ENCODE measurements at places on chromosomes 5 and 9.

DNA sequence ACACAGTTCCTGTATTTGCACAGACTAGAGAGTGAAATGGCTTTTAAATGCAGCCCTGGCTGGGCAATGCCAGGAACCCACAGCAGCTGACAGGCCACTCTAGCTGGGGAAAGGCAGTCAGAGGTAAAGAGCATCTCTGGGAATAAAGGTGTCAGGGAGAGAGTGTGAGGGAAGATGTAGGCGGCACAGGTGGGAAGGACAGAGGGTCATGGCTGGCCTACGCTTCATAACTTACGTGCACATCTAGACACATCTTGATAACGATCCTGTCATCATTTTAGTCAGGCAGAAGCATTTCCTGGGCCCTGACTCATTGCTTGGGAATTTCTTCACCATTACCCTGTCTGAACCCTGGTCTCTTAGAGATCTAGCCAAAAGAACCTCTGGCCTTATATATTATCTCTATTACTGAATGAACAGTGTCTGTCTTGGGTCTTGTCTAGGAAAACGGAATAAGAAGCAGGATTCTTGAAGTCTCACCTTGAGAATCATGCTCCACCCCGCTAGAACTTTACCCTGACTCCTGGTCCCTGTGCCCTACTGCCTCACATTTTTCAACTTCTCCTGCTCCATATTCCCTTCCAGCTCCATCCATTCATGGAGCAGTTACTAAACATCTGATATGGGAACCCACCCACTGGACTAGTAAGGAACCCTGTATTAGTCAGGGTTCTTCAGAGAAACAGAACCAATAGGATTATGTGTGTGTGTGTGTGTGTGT lies 106.4 kb upstream of the ELL2 start:
- no peak for DNase-seq

- DNase-seq, result no peak
Observed at GRCh38 chr5:174315871-174316270, 270.4 kb downstream of the NSG2 start.

GRCh38 chr9:86721843-86722705 lies 225.2 kb downstream of the GAS1 start:
- no peak for DNase-seq

DNA sequence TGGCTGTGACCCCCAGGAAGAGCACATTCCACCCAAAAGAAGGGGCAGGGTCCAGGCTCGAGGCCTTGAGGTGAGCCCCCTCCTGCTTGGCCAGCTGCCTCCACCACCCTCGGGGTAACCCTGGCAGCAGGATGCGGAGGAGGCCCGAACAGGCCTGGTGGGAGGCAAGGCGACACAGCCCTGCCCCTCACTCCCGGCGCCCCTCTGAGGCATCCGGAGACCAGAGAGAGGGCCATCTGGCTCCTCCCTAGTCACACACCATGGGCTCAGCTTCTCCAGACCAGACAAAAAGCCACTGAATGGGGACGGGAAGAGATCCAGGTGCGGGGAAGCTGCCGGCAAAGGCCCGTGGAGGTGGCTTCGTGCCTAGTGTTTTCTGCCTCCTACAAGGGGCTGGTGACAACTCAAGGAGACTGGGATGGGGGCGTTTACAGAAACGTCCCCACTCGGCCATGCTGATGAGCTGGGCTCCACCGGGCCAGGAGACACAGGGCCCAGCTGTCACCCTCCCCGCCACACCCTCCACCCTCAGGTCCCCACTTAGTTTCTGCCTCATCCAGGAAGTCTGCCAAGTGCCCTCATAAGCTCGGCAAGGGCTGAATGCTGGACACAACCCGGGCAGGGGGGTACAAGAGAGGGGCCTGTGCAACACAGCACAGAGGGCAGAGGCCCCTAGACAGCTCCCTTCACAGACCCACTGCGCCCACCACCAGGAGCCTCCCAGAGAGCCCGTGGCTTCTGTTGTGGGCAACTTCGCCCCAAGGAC lies 41.9 kb downstream of the NACC2 start:
- DNase-seq, result no peak

- no peak for DNase-seq
Observed at GRCh38 chr9:127910613-127911205, 6.1 kb downstream of the ST6GALNAC4 start.

DNA sequence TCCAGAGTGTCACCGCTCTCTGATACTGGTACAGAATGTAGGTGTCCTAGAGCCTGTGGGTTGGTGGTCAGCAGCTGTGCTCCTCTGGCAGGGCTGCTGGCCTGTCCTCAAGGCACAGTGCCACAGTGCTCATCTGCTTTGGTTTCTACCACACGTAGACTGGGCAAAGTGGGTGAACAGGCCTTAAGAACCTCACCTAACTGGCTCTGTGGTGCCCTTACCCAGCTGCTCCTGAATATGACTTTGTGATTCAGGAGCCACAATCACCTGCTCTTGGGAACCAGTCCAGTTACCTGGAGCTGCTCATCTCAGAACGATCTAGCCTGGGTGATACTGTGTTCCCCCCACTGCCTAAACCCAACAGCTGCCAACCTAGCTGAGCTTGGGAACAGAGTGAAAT lies 6.4 kb downstream of the NOP16 start:
- DNase-seq, result no peak

- no peak for DNase-seq
Observed at GRCh38 chr9:68609901-68610415, 69.3 kb upstream of the TMEM252 start.

DNA sequence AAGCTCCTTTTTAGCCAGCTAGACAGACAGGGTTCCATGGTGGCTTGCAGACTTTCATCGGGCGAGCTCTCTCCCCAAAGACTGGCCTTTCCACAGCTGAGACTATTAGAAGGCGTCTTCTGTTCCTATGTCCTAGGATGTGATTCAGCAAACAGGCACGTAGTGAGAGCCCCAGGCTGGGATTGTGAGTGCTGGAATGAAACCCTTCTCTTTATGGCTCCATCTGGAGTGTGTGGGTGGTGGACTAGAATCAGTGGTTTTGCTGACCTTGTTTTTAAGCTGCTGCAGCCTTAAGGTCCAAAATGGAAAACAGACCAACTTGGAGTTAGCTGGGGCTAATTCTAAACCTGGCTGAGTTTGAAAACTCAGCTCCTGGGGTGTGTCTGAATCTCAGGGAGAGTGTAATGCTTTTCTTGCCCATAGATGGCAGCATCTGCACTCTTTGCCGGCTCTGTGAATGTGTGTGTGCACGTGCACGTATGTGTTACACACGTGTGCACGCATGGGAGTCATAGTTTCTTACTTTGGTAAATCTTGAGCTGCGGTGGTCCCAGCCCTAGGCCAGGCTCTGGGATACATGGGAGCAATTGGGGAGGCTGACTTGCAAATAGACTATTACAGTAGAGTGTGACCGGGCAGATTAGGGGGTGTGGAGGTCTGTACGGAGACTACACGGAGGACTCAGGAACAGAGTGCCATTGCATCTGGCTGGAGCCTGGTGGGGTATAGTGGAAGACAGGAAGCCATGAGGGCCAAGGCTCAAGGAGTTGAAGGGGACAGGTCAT lies 10.7 kb downstream of the GSN start:
- no peak for DNase-seq

DNA sequence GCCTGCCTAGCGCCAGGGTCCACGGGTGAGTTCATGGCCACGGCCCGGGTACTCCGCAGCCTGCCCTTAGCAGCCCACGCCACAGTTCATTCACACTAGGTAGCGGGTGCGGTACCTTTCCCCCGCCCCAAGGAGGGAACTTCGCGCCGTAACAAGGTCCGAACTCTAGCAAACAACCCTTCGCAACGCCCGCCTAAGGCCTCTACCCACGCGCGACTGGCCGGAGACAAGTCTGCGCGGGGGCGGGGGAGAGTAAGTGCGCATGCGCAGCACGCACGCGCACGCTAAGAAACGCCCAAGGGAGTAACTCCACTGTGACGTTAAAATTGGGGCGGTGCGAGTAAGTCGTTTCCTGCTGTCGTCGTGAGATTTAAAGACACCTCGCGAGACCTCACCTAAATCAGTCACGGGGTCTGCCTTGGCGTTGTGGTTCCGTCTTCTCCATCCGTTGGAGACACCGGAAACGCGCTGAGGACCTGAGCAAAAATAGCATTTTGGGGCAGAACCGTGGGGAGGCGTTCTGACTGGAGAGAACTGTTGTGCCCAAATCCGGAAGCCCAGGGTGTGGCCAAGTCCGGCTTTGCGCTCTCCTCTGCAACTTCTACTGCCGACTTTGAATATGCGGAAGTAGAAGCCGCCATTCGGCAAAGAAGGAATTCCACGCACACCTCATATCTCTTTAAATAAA lies at the start of gene RAPGEF6:
Gene RAPGEF6 (minus strand): TSS at position 234 of the 688 bp plus-strand sequence. CDS start 199 bp downstream, at position 35.
- DNase-seq, result peak; percentile 93

- DNase-seq, result no peak
Observed at GRCh38 chr9:27110181-27110580, 1.2 kb downstream of the TEK start.

GRCh38 chr5:130692770-130693169 lies 472.3 kb downstream of the HINT1 start:
- DNase-seq, result no peak

GRCh38 chr5:173317852-173318251 lies 10.4 kb downstream of the STC2 start:
- DNase-seq, result no peak

DNA sequence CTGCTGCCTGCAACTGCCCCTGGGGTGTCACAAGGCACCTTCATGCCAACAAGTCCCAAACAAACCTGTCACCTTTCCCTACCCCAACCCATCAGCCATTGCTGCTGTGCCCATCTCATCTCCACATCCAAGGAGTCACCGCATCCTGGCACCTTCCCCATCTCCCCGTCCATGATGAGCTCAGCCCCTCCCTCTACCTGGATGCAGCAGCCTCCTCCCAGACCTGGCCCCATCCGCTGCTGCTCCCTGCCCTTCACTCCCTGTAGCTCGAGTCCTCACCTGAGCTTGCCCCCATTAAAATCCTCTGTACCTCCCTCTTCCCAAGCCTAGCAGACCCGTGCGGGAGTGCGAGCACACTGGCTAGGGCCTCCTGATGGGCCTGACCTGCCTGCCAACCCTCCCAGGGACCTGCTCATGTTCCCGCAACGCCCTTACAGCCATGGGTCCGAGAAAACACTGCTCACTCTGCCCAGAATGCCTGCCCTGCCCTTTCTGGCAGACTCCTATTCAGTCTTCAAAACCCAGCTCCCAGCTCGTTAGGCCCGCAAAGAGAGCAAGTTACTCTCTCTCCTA lies 110.6 kb downstream of the ADAMTS2 start:
- DNase-seq, result no peak

DNA sequence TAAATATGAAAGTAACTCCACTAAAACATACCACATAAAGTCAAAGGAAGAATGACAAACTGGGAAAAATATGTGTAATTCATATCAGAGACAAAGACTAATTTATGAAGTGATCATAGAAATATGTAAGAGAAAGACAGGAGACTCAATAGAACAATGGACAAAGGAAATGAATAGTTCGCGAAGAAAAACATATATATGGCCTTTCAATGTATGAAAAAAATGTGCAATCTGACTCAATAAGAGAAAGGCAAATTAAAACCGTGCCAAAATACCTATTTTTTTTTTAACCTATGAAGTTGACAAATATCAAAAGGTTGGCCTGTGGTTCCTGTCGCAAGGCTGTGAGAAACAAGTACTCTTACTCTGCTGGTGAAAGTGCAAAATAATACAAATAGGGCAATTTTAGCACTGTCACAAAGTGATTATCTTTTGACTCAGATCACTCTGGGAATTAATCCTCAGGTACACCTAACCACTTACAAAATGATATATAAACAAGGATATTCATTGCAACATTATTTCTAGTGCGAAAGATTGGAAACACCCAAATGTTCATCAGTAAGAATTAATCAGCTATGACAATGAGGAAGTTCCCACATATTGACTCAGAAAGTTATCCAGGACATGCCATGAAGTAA lies 3.7 kb downstream of the C9 start:
- no peak for DNase-seq

- DNase-seq, result no peak
Observed at GRCh38 chr5:31757806-31758205, 118.9 kb downstream of the PDZD2 start.

GRCh38 chr9:114271556-114272510 lies 51.1 kb upstream of the ORM1 start:
- no peak for DNase-seq

GRCh38 chr5:75617736-75618352 lies 6.6 kb downstream of the ANKDD1B start:
- DNase-seq, result no peak

DNA sequence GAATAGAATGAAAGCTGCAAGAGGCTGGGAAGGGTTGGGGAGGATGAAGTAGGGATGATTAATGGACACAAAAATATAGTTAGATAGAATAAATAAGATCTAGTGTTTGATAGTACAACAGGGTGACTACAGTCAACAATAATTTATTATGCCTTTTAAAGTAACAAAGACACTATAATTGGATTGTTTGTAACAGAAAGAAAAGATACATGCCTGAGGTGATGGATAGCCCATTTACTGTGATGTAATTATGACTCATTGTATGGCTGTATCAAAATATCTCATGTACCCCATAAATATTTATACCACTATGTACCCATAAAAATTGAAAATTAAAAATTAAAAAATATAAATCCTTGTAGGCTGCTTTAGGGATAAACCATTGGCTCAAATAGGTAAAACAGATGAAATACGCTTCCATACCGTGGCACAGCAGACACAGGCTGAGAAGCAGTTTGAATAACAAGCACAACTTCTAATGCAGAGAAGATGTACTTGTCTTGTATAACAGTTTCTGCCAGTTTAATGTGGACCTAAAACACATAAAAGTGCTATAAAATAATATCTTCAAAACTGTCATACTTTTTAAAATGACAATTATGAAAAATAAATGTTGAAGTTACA lies 34.9 kb downstream of the APBA1 start:
- no peak for DNase-seq

DNA sequence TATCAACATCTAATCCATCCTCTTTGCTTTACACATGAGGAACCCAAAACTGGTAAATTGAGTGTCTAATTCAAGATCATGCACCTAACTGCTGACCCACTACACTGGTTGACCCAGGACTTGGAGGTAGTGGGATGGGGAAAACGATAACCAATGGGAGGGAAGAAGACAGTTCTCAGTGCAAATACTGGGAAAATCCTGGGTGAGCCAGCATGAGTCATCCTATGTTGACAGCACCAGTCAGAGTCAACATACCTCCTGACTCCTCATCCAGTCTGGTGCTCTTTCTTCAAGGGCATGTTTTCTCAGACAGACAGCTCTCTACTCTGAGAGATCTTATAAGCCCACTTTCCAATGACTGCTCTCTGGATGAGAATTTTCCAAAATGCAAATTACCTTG lies 232.8 kb upstream of the PTGER4 start:
- DNase-seq, result no peak

GRCh38 chr9:124010665-124011321 lies 775 bp upstream of the LHX2 start:
- DNase-seq, result no peak

DNA sequence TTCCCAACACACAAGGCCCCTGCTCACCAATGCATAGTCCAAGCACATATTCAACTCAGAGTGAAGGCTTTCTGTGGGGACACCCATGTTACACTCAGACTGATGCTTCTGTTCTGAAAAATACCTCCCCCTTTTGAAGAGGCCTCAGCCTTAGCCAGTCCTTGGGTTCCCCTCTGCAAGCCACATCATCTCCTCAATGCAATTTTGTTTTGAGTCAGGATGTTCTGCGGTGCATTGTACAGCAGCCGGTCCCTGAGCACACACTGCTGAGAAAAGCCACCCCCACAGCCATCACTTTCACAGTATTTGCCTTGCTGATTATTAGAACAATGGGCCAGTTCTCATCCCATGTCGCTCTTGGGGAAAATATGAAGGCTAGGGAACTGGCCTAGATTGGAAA lies 241.2 kb downstream of the FAM114A2 start:
- DNase-seq, result no peak

- no peak for DNase-seq
Observed at GRCh38 chr5:83752700-83753099, 32.0 kb upstream of the HAPLN1 start.

Measured in effector CD8-positive, alpha-beta T cell (primary cell).